ENCODE measurements at places on chromosomes 6 and 20. TPM values are rescaled to one million over a fixed set of nuclear protein-coding genes. Genes with fewer than 3 reads are reported as not detected.

Gene ARMH2
- total RNA-seq: not detected

Gene TPD52L1
- total RNA-seq: 29.5 TPM

Gene CRNKL1
- 15.9 TPM for total RNA-seq

Gene FOXC1
- total RNA-seq: 15.1 TPM

Gene RSPH4A
- 0.20 TPM for total RNA-seq

Gene PDYN
- not detected for total RNA-seq

Gene LY6G6C
- not detected for total RNA-seq

Gene GRM1
- 0.29 TPM for total RNA-seq

Gene MEI4
- 1.8 TPM for total RNA-seq

Gene CAPN11
- total RNA-seq: not detected

Gene FOXF2
- 0.78 TPM for total RNA-seq

Gene LTA
- not detected for total RNA-seq

Gene LIN28B
- total RNA-seq: not detected

Gene OPN5
- total RNA-seq: not detected

Gene SLC22A3
- 1.1 TPM for total RNA-seq

Gene VGLL2
- total RNA-seq: 4.6 TPM

Gene OR2B3
- total RNA-seq: not detected

Gene SAMD5
- 1.9 TPM for total RNA-seq

Gene KCNS1
- 1.2 TPM for total RNA-seq

Gene DCDC2
- not detected for total RNA-seq

Gene SYTL3
- total RNA-seq: 10.4 TPM

Gene MYO6
- 9.0 TPM for total RNA-seq

Gene KIAA1586
- total RNA-seq: 9.7 TPM

Gene ZBP1
- 0.38 TPM for total RNA-seq

Gene ZNF133
- 11.0 TPM for total RNA-seq

Gene SASH1
- total RNA-seq: 33.2 TPM

Gene STK35
- 10.8 TPM for total RNA-seq

Gene LTB
- 0.59 TPM for total RNA-seq

Gene OOEP
- total RNA-seq: 0.77 TPM

Gene GID8
- 22.1 TPM for total RNA-seq

Gene C6orf15
- not detected for total RNA-seq

Gene ABHD16B
- not detected for total RNA-seq

Gene ACSS2
- 61.8 TPM for total RNA-seq

Gene TBX18
- 8.7 TPM for total RNA-seq

Data from right cardiac atrium (tissue), 5 donors.